ENCODE measurements at places on chromosomes 3 and 15. TPM values are rescaled to one million over a fixed set of nuclear protein-coding genes. Genes with fewer than 3 reads are reported as not detected.

XYLB gene
- 3.9 TPM for polyA plus RNA-seq

ADAMTS7 gene
- polyA plus RNA-seq, result 19.9 TPM

TGM5 gene
- polyA plus RNA-seq, result 0.08 TPM

GP5 gene
- 0.18 TPM for polyA plus RNA-seq

DNA sequence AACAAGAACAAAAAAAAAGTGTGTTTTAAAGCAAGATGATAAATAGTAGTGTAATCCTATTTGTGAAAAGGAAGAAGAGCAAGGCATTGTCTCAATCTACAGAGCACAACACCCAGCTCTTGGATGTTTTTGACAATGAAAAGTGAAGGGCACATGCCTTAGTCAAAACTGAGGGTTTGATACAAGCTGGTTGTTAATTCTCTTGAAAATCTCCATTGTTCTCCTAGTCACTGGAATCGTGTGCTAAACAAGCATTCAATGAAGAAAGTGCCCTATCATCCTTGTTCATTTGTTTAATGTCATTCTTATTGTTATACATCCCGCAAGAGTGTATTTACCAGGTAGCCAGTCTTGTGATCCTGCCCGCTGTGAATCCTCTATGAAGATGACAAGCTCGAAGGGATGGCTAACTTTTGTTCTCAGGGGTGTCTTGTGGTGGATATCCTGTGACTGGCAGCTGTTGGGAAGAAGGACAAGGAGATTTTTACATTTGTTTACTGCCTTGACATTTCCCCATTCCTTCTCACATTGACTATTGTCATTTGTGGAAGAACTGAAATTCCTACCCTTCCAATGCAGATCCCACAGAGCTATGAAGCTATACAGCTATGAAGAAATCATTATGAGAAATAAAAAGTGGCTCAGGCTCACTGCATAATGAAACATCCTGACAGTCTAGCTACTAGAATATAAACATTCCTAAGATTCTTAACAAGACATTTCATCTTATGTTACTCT lies 175.9 kb downstream of the VGLL3 start:
- no peak for DNase-seq

- no peak for DNase-seq
These were observed 10.7 kb downstream of the NFKBIZ start for GRCh38 chr3:101859882-101860448.

DNA sequence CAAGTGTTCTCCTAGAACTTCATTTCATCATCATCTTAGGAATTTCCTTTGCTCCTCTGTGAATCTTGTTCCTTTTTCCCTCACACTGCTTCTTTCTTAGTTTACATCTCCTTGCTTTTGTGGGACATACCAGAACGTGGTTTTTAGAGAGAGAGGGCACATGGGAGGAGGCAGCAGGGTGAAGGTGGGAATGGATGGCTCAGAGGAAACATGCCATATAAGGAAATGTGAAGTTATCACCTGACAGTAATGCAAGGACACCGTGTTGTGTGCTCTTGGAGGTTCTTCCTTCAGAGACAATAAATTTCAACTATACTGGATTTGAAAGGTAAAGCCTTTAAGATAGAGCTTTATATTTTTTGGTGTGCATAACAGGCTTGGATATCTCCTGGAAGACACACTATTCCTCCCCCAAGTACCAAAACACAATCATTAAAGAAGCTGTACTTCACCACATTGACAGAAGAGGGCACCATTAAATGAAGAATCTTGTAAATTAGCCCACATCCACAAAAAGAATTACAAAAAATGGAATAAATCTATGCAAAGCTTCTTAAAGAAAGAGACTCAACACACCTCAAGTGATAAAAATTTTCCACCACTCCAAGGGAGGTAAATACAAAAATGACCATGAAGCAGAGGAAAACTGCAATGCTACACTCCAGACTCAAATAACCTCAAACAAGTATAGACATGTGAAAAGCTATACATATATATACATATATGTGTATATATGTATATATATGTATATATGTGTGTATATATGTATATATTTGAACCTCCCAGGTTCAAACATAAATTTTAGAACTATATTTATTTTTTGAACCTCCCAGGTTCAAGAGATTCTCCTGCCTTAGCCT lies 26.1 kb downstream of the RPL39L start:
- peak; percentile 11 for DNase-seq

DNA sequence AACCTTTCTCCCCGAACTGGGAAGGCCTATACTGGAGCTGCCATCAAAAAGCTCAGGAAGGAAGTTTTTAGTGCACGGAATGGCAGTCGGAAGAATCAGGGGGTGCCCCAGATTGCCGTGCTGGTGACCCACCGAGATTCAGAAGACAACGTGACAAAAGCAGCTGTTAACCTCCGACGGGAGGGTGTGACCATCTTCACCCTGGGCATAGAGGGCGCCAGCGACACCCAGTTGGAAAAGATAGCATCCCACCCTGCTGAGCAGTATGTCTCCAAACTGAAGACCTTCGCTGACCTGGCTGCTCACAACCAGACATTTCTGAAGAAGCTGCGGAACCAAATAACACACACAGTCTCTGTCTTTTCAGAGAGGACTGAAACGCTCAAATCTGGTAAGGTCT lies 48.2 kb downstream of the COL6A6 start:
- no peak for DNase-seq

GRCh38 chr3:49903451-49904424 lies at the start of gene MST1R:
Gene MST1R (minus strand): TSS chr3:49903873. CDS start chr3:49903609, 264 bp downstream.
- peak; percentile 63 for DNase-seq

GRCh38 chr3:15360788-15361493 lies 28.6 kb upstream of the SH3BP5 start:
- peak; percentile 31 for DNase-seq

DNA sequence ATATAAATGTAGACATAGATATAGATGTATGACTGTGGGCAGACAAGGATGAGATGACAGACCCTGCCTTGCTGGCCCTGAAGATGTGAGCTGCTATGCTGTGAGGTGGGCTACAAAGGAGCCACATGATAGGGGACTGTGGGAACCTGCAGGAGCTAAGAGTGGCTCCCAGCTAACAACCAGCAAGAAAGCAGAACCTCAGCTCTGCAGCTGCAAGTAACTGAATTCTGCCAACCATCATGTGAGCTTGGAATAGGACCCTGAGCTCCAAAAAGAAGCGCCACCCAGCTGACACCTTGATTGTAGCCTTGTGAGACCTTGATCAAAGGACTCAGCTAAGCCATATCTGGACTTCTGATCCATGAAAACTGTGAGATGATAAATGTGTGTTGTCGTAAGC lies 123.3 kb upstream of the GRM7 start:
- DNase-seq, result no peak

GRCh38 chr3:117355566-117355965 lies 646.0 kb downstream of the TUSC7 start:
- no peak for DNase-seq

- no peak for DNase-seq
These were observed 3.4 kb downstream of the CCDC13 start for GRCh38 chr3:42769477-42770131.

DNA sequence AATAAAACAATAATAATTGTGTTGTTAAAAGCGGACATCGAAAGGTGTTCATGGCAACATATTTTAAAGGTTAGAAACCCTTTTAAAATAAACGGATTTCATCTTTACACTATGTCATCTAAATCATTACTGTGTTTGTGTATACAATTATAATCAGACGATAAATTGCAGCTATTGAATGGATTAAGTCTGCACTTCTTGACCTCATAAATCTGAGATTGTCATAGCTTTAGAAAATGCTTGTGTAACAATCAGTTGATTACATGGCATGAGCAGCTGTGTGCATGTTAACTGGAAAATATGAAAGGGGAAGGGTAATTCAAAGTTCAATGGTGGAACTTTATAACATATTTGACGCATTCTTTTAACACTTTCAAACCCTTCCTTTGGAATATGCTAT lies 152.4 kb upstream of the MDFIC2 start:
- no peak for DNase-seq

DNA sequence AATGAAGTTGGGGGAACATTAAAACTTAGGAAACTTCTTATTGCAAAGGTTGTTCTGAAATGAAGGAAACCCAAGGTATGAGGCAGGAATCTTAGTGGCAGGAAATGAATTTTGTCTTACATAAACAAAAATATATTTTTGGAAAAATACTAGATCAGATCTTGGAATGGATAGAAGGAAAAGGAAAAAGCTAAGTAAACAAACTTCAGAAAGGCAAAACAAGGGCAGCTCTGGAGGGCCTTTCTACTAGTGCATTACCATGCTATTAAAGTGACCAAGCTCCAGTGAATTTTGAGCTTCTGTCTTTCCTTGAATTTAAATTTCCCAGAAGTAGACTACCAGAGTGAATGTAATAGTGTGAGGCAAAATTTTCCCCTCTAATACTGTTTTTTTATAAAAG lies 13.6 kb downstream of the ARL6 start:
- DNase-seq, result no peak

GRCh38 chr15:70320482-70320881 lies 222.8 kb upstream of the TLE3 start:
- DNase-seq, result no peak

DNA sequence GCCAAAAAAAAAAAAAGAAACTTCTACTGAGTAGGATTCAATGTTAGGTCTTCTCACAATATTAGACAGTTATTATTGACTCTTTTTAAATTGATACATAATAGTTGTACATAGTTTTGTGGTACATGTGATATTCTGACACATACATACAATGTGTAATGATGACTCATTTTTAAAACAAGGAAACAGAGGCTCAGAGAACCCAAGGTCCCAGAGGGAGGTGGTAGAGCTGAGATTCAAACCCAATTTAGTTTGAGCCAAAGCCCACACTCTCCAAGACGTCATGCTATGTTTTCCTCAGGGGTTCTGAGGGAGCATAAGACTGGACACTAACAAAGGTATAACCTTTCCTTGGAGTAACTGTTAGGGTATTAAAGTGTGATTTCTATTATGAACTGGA lies 40.6 kb downstream of the MYO5C start:
- DNase-seq, result no peak

- DNase-seq, result no peak
These were observed 8.7 kb downstream of the SRP14 start for GRCh38 chr15:40029979-40030893.

DNA sequence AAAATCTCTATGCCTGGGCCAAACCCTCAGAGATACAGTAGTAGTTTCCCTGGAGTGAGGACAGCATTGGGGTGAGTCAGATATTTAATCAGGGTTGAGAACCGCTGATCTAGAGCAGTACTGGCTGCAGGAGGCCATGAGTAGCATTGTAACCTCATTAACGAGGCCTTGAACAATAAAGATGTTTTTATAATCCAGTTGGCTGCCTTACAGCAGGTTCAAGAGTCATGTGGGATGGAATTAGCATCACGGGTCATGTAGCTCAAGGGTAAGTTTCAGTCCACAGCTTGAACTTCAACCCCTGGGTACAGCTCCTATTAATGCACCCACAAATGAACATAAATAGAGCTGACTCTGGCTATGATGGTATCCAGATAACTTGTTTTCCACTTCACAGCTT lies 5.1 kb downstream of the HPS3 start:
- DNase-seq, result no peak

- DNase-seq, result no peak
These were observed 17.3 kb upstream of the STAC start for GRCh38 chr3:36362973-36363372.

GRCh38 chr3:57787867-57788623 lies 31.9 kb downstream of the SLMAP start:
- DNase-seq, result no peak
